Activated T-cell treated with anti-CD3 and anti-CD28 coated beads for 48 hours (primary cell): ENCODE measurements at places on chromosomes 11 and 22.
A peak's percentile ranks its signal among the peaks of the same experiment; 100 is the strongest.

GRCh38 chr11:61041755-61042518 is 60.4 kb upstream of the CD5 start:
- peak; percentile 67 for DNase-seq

GRCh38 chr11:129951201-129951865 is 51.3 kb downstream of the PRDM10 start:
- no peak for DNase-seq

DNA sequence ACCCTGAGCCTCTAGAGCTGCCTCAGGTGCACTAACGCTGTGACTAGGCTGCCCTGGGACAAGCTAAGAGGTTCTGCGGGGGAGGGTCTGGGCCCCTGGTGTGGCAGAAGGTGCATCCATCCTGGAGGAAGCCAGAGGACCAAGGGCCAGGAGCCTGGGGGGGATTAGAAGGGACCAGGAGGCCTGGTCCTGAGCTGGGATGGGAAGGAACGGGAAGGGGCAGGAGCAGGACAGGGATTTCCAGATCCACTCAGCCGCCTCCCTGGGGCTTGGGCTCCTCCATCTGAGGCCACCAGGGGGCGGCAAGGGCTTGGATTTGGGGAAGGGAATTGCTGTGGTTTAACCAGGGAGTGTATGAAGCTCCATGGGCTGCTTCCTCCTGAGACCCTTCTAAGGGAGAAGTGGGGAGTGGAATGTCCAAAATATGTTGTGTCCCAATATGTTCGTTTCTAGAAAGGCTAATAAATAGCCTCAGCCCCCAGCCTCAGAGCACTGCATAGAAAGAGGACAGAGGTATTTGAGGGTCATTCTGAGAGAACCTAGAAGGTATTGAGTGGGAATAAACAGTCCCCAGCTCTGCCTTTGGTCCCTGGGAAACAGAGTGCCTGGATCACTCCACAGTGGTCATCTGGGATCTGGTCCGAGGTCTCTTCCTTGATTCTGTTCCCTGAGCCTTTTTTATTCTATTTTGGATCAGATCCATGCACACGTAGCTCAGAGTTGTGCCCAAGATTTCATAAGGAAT is 17.4 kb upstream of the PRAME start:
- DNase-seq, result peak; percentile 17

DNA sequence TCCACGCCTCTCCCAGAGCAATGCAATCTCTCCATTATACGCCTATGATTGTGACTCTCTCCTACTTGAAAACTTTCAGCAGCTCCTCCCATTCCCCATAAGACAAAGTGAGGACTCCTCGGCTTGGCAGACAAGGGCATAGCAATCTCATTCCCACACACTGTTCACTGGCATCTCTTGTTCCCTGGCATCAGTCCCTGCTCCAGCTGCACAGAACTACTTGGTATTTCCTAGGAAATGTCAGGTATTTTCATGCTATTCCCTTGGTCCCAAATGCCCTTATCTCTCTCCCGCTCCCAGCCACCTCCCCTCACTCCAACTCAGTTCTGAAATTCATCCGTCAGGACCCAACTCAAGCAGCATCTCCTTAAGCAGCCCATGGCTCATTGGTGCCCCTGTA is 28.4 kb downstream of the TMPRSS5 start:
- DNase-seq, result no peak

- DNase-seq, result no peak
These were observed 6.8 kb downstream of the SELENOO start for GRCh38 chr22:50207383-50208140.

DNA sequence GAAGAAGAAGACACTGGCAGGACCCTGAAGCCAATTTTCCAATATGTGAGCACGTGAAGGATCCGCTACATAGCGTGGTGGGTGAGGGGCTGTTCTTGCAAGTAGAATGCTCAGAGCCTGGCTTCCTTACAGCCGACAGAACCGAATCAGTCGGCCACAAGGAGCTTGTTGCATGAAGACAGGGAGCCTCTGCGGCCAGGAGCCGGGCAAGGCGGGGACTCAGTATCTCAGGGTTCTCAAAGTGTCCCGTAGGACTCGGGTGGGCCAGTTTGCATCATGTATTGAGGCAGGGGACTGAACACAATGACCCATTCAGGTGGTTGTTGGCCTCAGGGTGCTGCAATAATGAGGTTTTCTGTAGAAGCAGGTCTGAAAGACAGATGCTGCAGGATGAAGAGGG is 289.5 kb downstream of the NTM start:
- no peak for DNase-seq

DNA sequence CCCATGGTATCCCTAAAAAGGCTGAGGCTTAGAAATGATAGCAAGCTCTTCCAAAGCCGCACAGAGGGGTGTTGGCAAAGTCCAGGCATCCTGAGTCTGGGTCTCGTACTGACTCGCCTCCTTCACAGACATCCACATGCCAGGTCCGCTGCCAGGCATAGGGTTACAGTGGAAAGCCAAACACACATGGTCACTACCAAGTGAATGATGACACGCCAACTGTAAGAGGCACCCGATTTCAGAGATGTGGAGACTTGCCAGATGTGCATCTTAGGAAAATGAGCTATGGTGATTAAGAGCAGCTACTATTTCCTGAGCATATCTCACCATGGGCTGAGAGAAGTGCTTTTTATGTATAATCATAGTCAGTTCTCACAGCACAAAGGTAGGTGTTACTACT is 314.9 kb downstream of the MIAT start:
- DNase-seq, result no peak

DNA sequence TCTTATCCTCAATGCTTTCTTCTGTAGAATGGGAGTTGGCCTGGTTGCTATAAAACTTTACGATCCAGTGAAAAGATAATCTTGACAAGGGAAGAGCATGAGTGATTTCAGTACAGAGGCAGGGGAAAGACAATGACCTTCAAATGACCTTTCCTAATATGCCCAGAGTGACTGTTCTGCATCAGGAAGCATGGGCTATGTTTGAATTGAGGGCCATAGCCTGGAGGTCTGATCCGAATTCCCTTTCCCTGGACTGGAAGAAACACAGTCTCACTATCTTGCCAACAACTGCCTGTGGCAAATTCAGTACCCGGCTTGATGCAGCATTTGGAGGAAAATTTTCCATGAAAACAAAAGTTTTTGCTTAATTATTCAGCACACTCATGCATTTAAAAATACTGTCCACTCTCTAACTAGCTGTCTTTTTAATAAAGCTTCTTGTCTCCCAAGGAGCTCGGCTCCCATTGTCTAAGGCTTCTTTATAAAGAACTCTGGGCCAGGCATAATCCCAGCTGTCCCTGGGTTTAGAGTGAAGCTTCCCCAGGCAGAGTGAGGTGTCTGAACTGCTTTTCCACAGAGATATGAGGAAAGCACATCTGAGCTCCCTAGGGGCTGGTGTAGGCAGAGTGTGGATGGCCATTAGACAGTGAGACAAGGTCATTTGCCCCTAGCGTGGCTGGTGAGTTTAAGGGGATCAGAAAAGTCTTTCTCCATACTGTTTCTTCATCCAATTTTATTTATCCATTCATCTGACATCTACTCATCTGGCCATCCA is 132.7 kb upstream of the CADM1 start:
- no peak for DNase-seq

GRCh38 chr11:33500861-33501479 is 199.7 kb downstream of the C11orf91 start:
- DNase-seq, result no peak

- DNase-seq, result no peak
These were observed 256.5 kb upstream of the CADM1 start for GRCh38 chr11:115760461-115761320.

GRCh38 chr22:42511401-42511891 is 8.2 kb downstream of the RRP7A start:
- DNase-seq, result no peak
